ENCODE measurements at places on chromosomes 11 and 22.

DNA sequence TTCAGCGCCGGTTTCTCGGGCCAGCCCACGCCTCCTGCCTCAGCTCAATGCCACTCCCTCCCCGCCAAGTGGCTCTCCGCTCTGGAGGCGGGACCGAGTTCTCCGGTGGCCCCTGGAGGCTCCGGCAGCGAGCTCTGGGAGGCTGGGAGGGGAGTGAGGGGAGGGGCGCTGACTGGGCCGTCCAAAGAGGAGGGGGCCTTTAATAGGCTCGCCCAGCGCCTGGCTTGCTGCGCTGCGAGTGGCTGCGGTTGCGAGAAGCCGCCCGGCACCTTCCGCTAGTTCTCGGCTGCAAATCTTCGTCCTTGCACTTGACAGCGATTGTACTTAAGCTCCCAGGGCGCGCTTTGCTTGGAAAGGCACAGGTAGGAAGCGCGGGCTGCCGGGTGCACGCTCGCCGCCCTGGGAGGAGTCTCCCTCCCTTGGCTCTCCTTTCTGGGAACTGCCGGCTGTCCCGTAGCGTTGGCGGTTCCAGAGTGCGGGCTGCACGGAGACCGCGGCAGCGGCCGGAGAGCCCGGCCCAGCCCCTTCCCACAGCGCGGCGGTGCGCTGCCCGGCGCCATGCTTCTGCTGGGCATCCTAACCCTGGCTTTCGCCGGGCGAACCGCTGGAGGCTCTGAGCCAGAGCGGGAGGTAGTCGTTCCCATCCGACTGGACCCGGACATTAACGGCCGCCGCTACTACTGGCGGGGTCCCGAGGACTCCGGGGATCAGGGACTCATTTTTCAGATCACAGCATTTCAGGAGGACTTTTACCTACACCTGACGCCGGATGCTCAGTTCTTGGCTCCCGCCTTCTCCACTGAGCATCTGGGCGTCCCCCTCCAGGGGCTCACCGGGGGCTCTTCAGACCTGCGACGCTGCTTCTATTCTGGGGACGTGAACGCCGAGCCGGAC is at the start of gene ADAMTS15:
Gene ADAMTS15 (plus strand): TSS at position 230 of the 894 bp plus-strand sequence. CDS start 329 bp downstream, at position 559.
- no peak for DNase-seq

DNA sequence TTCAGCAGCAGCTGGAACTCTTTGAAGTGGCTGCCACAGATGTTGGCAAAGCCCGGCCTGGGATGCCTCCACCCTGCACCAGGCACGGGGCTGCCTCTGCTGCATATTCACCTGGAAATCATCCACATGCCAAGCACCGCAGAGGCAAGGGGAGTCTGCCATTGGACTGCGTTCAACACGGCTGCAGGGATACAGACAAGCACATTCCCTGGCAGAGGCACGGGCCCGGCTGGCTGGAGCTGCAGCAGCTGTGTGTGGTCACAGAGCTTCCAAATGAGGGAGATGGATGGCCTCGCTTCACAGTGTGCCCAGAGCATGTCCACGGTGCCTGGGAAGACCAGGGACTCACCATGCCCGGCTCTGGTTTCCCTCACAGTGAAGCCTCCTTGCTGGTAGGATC is 1378.9 kb downstream of the TBC1D22A start:
- no peak for DNase-seq

DNA sequence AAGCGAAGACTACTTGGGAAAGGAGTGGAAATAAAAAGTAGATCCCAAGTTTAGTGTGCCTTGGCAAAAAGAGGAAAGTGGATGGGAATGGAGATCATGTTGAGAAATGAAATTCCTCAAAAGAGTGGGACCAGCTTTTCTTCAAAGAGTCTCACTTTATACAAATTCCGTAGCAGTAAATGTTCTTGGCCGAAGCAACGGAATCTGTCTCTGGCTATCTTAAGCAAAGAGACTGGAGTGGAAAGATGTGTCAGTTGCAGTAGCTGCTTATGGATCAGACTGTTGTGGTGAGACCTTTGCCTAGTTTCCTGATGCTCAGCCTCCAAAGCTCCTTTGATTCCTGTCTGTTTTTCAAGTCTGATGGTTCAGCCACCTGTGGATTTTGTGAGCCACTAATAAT is 73.6 kb downstream of the CSTPP1 start:
- no peak for DNase-seq

DNA sequence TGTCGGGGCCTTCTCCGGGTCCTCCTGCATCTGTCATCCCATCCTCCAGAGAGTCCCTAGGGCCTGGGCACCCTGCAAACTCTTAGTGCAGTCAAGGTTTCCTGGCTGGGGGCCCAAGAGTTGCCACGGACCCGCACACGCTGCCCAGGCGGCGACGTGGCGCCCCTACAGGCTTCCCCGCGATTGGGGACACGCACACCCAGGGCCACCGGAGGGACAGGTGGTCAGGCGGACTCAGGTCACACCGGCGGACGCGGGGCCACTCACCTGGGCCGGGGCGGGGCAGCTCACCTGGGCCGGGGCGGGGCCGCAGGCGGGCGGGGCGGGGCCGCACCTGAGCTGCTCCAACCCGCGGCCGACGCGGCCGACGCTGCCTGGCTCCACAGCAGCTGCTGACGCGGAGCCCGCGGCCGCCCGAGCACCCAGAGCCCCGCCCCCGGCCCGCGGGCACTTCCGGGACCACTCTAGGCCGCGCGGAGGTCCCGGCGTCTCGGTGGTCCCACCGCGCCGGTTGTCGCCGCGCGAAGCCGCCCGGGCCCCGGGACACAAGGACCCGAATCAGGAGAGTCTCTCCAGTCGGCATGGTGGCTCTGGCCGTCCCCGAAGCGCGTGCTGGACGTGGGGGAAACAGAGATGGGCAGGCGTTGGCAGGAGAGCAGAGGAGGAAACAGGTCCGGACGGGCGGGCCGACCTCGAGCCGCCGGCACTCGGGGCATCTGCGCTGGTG is at the start of gene ZNF70:
Gene ZNF70 (minus strand): TSS at position 399 of the 727 bp plus-strand sequence. CDS start 5,972 bp downstream, outside the sequence.
- DNase-seq = peak; percentile 75

DNA sequence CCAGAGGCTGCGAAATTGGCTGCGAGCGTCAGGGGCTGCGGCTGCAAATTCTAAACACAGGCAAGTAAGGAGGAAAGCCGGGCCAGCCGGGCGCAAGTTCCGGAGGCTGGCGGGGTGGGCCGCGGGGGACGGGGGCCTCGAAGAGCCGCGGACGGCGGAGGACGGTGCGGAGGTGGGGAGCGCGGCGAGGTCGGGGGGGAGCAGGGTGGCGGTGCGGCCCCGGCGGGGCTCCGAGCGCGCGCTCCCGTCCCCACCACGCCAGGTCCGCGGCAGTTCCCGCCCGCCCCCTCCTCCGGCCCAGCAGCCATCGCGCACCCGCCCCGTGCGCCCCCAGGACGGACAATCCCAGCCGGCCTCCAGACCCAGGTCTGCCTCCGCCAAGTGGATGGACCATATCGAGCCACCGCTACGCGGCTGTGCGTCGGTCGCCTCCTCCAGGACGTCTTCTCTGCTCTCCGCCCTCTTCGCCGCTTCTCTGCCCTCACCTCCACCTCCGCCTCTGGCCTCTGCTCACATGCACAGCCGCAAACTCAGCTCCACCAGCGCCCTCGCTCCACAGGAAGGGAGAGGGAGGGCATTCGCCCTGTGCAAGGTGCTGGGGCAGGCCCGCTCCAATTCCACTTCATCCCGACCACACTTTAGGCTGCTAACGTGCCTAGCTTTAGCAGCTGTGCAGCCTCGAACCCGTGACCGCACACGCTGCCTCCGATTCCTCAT is 7.2 kb downstream of the ELFN2 start:
- no peak for DNase-seq

GRCh38 chr11:97092823-97093222 is 703.0 kb downstream of the JRKL start:
- no peak for DNase-seq

DNA sequence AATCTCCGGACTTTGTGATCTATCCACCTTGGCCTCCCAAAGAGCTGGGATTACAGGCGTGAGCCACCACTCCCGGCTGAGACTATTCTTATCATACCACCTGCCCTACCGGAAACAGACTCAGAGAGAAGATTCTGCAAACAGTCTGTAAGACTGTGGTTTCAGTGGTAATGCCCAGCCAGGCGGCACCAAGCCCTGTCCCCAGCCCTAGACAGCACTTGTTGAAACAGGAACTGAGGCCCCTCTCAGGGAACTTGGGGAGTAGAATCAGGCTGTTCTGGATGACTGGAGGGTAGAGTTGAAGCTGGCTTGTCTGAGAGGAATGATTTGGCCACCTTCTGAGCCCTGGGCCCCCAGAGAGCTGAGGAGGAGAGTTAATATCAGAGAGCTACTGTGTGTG is 1.3 kb upstream of the INSC start:
- no peak for DNase-seq

DNA sequence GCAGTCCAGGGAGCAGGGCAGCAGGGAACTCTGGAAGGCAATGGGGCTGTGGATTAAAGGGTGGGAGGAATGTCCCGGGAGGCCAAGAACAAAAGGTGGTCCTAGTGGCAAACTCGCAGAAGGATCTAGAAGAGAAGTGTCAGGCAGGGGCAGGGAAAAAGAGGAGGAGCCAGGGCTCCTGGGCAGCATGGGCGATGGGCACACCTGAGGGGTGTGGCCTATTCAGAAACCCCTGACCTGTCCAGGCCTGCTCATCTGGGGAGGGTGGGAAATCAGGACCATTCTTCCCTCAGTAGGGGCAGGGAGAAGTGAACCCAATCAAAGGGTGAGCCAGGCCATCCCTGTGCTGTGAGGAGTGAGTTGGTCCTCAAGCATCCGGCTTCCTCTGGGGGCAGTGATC is 108.6 kb downstream of the TRIM29 start:
- DNase-seq = no peak

GRCh38 chr22:41057076-41057475 is 35.3 kb upstream of the EP300 start:
- no peak for DNase-seq

DNA sequence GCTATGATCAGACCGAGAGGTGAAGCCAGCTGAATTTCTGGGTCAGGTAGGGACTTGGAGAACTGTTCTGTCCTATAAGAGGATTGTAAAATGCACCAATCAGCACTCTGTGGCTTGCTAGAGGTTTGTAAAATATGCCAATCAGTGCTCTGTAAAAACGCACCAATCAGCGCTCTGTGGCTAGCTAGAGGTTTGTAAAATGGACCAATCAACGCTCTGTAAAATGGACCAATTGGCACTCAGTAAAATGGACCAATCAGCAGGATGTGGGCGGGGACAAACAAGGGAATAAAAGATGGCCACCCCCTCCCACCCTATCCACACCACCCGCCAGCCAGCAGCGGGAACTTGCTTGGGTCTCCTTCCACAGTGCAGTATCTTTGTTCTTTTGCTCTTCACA is 6.4 kb upstream of the SEC14L4 start:
- no peak for DNase-seq

DNA sequence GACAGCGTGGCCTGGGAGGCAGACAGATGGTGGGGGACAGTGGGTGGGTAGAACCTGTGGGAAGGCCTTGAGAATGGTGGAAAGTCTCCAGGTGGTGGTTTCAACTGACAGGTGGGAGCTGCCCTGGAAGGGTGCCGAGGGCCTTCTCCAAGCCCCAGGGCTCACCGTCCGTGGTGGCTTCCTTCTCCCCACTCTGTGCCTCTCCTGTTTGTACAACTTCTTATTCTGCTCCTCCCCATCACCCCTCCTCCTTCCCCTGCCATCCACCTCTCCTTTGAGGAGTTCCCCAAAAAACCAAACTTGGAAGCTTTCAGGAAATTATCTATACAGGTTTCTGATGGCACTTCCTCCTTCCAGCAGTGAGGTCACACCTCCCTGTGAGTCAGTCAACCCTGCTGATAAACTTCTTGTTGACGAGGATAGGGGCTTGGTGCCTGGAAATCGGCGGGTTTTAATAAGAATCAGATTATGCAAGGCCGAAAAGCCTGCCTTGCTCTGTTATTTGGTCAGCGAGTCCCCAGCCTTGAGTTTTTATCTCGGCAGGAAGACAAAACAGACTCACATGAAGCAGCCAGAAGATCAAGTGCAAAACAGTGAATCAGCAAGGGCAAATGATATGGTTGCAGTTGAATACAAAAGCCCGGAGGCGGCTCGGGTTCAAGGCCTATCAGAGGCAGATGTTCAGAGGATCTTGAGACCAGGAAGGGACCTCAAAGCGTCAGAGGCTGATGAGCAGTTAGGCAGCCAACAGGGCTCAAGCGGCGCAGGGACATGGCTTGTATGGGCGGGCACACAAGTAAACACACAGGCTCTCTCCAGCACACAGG is 9.5 kb upstream of the ST3GAL4 start:
- DNase-seq = no peak

DNA sequence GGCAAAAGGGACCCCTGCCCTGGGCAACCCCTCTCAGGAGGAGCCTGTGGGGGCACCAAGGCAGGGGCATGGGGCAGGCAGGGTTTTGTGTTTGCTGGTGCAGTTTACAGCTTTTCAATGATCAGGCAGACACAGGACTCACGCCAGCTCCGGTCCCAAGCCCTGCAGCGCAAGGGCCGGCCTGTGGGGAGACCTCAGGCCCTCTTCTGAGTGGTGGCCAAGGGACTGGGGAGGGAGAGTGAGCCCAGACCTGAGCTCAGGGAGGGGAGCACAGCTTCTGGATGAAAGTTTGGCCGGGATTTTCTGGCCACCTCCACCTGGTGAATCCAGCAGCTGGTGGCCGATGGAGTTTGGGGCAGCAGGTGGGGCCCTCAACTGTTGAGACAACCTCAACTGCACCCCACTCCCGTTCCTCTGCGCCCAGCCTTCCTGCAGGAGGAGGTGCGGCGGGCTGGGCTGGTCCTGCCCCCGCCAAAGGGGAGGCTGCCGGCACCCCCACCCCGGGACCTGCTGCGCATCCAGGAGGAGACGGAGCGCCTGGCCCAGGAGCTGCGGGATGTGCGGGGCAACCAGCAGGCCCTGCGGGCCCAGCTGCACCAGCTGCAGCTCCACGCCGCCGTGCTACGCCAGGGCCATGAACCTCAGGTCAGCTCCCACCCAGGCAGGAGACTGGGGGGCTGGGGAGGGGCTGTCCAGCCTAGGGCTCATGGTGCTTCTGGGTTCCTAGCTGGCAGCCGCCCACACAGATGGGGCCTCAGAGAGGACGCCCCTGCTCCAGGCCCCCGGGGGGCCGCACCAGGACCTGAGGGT is 3.6 kb downstream of the TCIRG1 start:
- no peak for DNase-seq

DNA sequence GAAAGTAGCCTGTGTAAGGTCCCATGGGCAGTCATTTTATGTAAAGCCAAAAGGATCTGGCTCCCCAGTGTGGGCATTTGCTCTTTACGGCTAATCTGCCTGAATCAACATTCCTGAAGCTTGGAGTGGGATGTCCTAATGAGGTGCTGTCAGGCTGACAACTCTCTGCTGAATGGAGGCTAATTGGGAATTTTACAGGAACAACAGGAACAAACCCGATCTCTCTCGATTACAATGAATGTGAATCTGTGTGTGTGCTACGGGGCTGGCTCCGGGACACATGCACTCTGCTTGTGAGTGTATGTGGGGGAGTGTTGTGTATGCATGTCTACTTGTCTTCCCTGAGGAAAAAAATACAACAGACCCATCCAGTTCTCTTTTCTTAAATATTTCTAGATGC is 415.2 kb downstream of the TENM4 start:
- DNase-seq = no peak

GRCh38 chr11:55714982-55715888 is 53.2 kb downstream of the OR4C6 start:
- DNase-seq = no peak

DNA sequence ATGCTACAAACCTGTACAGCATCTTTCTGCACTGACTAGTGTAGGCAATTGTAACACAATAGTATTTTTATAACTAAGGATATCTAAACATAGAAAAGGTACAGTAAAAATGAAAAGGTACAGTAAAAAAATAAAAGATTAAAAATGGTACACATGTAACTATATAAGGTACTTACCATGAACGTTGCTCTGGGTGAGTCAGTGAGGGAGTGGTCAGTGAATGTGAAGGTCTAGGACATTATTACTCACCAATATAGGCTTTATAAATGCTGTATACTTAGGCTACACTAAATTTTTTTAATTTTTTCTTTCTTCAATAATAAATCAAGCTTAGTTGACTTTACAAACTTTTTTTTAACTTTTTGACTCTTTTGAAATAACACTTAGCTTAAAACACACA is 59.9 kb downstream of the EIF3M start:
- no peak for DNase-seq

Measured in stimulated activated CD4-positive, alpha-beta T cell treated with anti-CD3 and anti-CD28 coated beads, Interleukin-1b, Interleukin-23, amount 100 ng/mL, for 4 hours (primary cell).